ENCODE measurements at places on chromosomes 4 and X.

- DNase-seq, result no peak
Measured at GRCh38 chr4:122293374-122294365, 85.1 kb upstream of the ADAD1 start.

- no peak for DNase-seq
Measured at GRCh38 chrX:358651-359143, 28.0 kb downstream of the PPP2R3B start.

DNA sequence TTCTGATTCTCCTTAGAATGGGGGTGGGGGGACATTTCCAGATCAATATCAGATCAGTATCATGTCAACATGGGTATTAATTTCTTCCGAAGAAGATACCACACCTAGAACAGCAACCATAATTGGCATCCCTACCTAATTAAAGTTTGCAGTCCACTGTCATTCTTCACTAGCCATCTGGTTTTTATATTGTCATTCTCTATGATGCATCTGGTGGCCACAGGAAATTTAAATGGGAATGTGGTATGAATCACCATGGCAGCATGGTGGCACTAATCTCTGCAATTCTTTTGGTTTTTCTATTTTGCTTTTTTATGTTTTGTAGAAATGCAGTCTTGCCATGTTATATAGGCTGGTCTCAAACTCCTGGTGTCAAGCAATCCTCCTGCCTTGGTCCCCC lies 16.6 kb upstream of the UBE2D3 start:
- no peak for DNase-seq

- DNase-seq, result no peak
Measured at GRCh38 chr4:19164334-19164733, 1087.4 kb upstream of the SLIT2 start.

DNA sequence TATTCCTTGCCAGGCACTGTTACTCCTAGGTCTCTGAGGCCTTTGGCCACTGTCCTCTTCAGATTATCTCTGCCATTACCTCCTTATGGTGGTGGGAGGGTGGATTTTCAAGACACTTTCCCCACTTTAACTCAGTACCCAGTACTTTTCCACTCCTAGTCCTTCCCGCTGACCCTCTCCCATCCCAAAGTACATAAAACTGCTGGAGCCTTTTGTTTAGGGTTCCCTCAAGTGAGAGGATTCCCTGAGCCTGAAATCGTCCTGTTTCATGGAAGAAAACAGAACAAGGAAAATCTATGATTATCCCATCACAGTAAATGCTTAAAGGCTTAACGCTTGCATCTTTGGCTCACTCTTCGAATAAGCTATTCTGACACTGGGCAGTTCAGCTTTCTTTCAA lies 1742.5 kb upstream of the ADGRL3 start:
- DNase-seq, result no peak

- no peak for DNase-seq
Measured at GRCh38 chr4:113958766-113959538, 20.5 kb downstream of the ARSJ start.

GRCh38 chr4:115678425-115678941 lies 565.1 kb upstream of the NDST4 start:
- DNase-seq, result no peak

Data from activated T-helper 9 cell treated with anti-CD3 and anti-CD28 coated beads, Interleukin-2, amount 50 U/mL, for 16 hours (primary cell).